Fibroblast of the aortic adventitia (primary cell): ENCODE measurements at places on chromosomes 4 and X. TPM values are rescaled to one million over a fixed set of nuclear protein-coding genes. Genes with fewer than 3 reads are reported as not detected.

GRCh38 chrX:46707274-46707965 lies 51.5 kb downstream of the SLC9A7 start:
- DNase-seq, result no peak

GRCh38 chr4:189785257-189785656 lies 155.4 kb upstream of the FRG1 start:
- no peak for DNase-seq

DNA sequence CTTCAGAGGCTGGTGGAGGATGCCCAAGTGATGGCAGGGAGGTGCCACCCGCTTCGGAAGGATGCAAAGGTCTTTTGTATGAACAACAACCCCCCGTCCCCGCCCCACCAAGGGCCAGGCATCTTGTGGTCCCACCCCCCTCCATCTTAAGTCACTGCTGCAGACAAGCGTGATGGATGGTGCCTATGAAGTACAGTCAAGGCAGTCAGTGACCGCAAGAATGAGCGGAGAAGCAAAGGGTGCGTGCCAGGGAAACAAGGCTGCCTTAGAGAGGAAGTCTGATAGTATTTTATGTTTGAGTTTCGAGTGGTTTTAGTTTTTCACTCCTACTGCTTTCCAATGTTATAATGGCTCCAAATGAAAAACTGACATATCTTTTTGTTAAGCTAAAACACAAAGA lies 68.7 kb upstream of the GPM6B start:
- DNase-seq, result no peak

DNA sequence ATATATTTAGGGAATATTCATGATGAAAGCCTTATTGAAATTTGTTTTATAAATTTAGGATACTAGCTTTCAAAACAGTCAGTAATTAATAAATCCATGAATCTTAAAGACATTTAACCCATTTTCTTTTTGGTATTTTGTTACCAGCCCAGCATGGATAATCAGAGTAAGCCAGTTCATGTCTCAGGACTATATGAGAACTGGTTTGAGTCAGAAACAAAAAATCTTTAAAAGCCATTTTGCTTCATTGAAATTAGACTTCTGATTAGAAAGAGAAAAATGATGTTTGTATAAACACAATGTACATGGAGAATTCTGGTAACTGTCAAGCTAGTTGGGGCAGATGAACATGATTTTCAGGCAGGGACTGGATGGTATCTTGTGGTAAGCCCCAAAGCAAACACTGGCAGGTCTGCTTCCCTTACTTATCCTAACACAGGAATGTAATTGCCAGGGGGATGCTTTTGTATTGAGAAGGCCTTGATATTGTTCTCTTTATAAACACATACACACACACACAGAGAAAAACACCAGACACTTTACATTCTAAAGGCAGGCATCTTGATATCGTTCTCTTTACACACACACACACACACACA lies 9.4 kb downstream of the ARHGAP10 start:
- peak; percentile 77 for DNase-seq

- DNase-seq, result no peak
Observed at GRCh38 chr4:92059615-92060014, 244.2 kb upstream of the GRID2 start.

- DNase-seq, result no peak
Observed at GRCh38 chrX:11606408-11606807, 59.3 kb downstream of the ARHGAP6 start.

The ETDB gene
- total RNA-seq, result not detected in 2 replicates

The APOO gene
- 9.8 TPM in 1 of 2 replicates, not detected in the other for total RNA-seq

The RIPPLY1 gene
- total RNA-seq, result not detected in 2 replicates

The TMEM156 gene
- 0.18 TPM in 1 of 2 replicates, not detected in the other for total RNA-seq

The SOD3 gene
- total RNA-seq, result 65.3 and 75.2 TPM in 2 replicates

The GLRA2 gene
- not detected in 2 replicates for total RNA-seq

The MAGEB1 gene
- not detected in 2 replicates for total RNA-seq

The TCEANC gene
- total RNA-seq, result 3.9 and 4.2 TPM in 2 replicates
